ENCODE measurements at places on chromosomes 1 and 21. TPM values are rescaled to one million over a fixed set of nuclear protein-coding genes. Genes with fewer than 3 reads are reported as not detected.

LENEP gene
- 0.82 TPM for total RNA-seq

TMEM52 gene
- total RNA-seq: 0.67 TPM

LCE1E gene
- total RNA-seq: not detected

TMPRSS3 gene
- total RNA-seq: not detected

CAMK2N1 gene
- total RNA-seq: 105 TPM

TSACC gene
- not detected for total RNA-seq

OR2AJ1 gene
- total RNA-seq: not detected

ADGRL4 gene
- not detected for total RNA-seq

PALMD gene
- total RNA-seq: 36.7 TPM

TBX19 gene
- total RNA-seq: 0.68 TPM

DNA sequence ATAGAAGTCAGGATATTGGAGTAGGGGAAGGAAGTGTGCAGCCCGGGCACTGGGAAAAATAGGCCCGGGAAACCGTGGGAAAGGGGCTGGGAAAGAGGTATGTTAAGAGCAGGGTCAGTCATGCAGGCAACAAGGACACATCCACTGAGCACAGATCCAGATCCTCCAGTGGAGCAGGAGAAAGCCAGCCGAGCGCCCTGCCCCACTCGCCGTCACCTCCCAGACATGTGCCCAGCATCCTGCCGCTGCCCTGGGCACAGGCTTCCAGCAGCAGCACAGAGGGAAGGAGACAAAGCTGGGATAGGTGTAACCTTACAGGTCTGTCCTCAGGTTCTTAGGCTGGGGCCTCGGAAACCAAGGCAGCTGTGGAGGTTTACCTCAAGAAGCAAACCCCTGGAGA lies 64.2 kb downstream of the FAM163A start:
- DNase-seq: no peak

- no peak for DNase-seq
Observed at GRCh38 chr1:214028649-214029406, 41.1 kb downstream of the PROX1 start.

GRCh38 chr1:223135176-223135942 lies 7.7 kb downstream of the TLR5 start:
- DNase-seq: peak; percentile 81

GRCh38 chr1:165474196-165474595 lies 29.3 kb upstream of the RXRG start:
- no peak for DNase-seq

DNA sequence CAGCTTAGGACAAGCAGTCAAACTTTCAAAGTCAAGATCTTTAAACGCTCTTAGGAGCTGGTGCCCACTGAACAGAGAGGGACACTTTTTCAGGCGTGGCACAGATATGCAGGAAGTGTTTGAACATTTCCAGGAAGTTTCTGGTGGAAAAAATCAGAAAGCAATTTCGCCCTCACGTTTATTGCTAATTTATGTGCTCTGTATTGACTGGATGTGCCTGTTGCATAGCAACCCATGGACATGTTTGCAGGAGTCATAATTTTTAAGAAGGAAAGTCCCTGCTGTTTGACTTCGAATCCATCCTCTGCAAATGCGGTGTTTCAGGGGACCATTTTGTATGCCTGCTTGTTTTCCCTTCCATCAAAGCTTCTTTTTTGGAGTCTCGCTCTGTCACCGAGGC lies 239.9 kb upstream of the IRF2BP2 start:
- no peak for DNase-seq

GRCh38 chr1:88150330-88150729 lies 533.7 kb upstream of the PKN2 start:
- no peak for DNase-seq

DNA sequence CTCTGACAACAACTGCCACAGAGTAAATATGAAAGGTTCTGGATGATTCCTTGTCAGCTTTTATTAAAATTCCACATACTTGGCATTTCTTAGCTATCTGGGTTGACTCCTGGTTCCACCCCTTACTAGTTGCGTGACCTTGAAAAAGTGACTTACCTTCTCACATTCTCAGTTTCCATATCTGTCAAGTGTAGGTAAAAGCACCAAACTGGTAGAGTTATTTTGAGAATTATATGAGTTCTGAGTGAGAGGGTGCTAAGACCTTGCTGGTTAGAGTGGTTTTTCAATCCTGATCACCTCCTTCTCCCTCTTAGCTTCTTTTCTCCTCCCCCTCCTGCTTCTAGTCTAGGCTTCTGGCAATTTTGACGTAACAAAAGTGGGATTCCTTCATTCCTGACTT lies 83.4 kb upstream of the ABCD3 start:
- DNase-seq: no peak

GRCh38 chr1:155622191-155622590 lies 12.2 kb downstream of the MSTO1 start:
- DNase-seq: no peak

- DNase-seq: no peak
Observed at GRCh38 chr1:161160671-161161145, 1.4 kb downstream of the USP21 start.

DNA sequence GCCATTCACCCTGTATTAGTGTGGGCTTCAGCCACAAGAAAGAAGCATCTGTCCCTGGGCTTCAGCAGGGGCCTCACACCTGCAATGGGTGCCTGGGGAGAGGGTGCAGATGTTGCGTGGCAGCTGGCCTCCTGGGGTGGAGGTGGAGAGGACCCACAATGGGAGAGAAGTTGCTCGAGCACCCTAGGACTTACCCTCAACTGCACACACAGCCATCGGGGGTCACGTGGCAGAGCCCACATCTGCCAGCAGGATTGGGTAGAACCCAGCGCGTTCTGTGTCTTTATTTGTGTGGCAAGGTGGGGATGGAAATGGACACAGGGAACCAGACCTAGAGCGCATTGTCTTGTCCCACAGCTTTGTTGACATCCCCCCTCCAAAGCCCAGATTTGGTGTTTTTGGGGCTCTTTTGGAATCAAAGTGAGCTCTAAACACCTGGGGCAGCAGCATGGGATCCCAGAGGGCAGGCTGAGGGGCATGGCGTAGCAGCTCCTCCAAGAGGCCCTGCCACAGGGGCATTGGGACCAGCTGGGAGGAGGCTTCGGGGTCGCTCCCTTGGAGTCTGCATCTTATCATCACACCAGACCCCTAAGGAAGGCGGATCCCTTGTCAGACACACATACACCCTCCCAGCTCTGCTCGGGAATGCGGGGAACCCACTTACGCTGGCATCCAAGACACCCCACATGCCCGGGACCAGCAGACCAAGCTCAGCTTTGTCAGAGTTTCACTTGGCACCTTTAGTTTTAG lies 5.1 kb downstream of the ABCG1 start:
- DNase-seq: no peak

- no peak for DNase-seq
Observed at GRCh38 chr1:183577897-183578465, 12.3 kb downstream of the NCF2 start.

DNA sequence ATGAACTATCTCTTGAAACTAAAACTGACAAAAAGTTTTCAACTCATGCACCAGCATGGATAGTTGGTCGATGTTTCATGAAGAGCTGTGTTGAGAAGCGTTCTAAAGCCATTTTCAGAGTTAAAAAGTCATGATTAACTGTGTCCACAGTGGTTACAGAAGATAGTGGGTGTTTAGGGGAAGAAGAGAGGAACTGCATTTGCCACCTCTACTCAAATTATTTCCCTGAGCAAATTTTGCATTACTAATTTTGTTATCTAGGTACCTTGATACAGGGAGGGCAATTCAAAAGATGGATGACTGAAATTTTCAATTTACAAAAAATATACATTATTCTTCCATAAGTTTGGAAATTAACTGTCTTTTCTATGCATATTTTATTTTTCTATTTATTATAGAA lies 15.5 kb downstream of the SAMSN1 start:
- no peak for DNase-seq

DNA sequence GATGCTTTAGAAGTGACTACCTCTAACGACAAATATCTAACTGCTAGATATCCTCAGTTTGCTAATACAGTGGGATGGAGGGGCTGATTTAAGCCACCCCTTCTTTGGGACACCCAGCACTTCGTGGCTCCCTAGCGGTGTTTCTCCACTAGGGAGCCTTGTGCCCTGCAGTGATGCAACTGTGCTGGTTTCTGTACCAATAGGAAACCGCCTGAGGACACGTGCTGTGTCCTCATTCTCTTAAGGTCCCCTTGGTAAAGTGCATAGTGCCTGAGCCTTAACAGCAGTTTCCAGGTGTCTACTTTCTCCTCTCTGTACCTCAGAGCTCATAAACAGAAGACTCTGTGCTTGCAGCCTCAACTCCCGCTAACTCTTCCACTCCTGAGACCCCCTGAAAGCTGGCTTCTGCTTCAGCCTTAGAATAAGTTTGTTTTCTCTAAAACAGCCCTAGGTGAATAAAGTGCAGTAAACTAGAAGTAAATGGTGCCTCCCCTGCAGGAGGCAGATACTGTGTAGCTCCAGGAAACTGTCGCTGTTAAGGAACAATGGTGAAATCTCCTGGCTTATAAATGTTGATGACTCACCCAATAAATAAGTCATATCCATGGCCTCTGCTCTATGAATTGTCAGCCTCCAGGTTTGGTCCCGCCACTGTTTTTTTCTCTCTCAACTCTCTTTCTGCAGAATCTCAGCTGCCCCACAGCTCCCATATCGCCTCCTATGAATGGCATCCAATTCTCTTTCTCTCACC lies 130.4 kb downstream of the AK5 start:
- DNase-seq: peak; percentile 63

- no peak for DNase-seq
Observed at GRCh38 chr1:13769212-13769611, 69.2 kb downstream of the PRDM2 start.

- no peak for DNase-seq
Observed at GRCh38 chr1:181806746-181807145, 254.8 kb downstream of the ZNF648 start.

GRCh38 chr1:171715813-171716251 lies 26.0 kb downstream of the VAMP4 start:
- DNase-seq: peak; percentile 5

GRCh38 chr1:204726478-204726877 lies 40.9 kb upstream of the LRRN2 start:
- DNase-seq: peak; percentile 56

DNA sequence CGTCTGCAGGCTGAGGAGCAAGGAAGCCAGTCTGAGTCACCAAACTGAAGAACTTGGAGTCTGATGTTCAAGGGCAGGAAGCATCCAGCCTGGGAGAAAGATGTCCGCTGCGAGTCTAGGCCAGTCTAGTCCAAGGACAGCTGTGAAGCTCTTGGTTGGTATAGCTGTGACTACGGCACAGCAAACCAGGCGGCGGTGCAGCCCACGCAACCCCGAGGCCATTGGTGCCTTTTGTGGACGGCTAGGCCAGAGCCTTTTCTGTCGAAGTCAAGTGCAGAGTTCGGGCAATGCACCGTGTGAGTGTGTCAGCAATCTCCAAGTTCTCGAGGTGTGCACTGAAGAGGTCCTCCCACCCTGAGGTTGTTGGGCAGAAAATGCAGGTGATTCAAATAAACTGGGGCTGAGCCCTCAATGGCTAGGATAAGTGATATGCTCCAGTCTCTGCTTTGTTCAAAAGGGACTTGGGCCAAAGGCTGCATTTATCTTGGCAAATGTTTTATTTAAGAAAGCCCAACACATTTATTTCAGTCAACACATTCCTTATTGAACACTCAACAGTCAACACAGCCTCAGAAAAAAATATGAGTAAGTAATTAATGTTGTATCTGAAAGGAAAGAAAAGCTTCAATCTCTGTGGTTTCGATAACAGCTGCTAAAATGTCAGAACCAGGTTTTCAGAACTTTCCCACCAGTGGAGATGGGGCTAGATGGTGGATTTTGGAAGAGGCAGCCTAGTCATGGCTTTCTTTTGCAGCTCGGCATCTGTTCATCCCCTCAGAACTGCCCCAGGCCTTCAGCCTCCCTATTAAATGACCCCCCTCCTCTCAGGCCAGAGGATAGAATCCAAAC lies 78.1 kb upstream of the COX20 start:
- DNase-seq: no peak

DNA sequence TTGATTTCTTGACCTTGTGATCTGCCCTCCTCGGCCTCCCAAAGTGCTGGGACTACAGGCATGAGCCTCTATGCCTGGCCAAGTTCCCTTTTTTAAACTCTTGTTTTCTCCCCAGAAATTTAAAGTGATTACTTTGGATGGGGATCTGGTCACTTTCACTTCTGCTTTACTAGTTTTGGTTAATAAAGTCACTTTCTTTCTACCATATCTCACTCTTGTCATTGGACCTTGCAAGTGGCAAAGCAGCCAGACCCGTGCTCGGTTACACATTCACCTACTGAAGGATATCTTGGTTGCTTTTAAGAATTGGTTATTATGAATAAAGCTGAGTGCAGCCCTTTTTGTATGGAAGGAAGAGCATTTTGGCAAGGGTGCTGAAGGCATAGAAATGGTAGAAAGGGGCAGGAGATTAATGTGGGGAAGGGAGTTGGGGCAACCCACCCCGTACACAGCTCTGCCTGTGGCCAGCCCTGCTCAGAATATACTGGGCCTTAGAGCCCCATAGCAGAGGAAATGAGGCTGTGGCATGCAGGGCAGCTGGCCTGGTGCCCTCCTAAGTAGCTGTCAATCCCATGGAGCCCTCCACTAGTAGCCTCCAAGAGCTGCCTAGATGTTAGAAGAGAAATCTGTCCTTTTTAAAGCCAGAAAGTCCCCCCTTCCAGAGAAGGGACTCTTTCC lies 40.7 kb downstream of the CD2 start:
- no peak for DNase-seq

- no peak for DNase-seq
Observed at GRCh38 chr1:223038288-223039006, 104.6 kb downstream of the TLR5 start.

DNA sequence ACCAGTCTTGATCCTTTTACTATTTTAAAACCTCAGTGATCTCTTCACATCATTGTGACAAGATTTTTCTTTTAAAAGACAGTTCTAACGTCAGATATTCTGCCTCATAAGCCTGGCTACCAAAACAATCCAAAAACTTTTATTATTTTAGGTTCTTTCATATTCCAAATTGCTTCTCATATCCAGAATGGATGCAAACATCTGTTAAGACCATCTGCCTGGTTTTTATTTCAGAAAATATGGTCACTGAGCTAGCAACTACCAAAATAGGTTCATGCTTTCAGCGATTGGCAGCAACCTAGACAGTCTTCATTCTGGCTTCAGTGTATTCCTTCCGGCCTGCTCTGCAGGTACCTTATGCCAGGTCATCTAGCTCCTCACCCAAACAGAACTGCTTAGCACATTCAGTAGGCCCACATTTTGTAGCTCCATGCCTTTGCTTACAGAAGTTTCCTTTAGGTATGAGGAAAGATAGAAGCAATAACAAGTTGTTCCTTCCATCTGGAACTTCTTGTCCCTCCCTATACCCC lies 59.0 kb upstream of the CACYBP start:
- no peak for DNase-seq

GRCh38 chr1:182601913-182602312 lies 2.3 kb downstream of the RGS16 start:
- no peak for DNase-seq

DNA sequence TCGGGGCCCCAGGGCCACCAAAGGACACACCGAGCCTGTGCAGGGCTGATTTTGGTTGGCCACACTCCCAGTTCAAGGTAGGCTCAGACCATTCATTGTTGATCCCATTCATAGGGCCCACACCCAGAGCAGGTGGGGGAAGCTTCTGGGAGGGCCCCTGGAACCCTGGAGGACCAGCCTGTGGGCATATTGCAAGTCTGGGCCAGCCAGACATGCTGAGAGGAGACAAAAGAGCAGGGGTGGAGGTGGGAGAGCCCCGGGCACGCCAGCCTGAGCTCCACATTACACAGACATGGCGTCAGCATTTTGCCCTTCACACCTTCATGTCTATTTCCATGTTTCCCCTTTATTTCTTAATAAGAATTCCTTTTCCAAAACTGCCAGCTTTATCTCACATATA lies 25.7 kb downstream of the PMVK start:
- DNase-seq: peak; percentile 26

All from mammary epithelial cell (primary cell).